NCI-H187 (cell line): ENCODE measurements at places on chromosomes 4 and X.

GRCh38 chr4:76002176-76002575 is 5.1 kb downstream of the CXCL9 start:
- DNase-seq = no peak

DNA sequence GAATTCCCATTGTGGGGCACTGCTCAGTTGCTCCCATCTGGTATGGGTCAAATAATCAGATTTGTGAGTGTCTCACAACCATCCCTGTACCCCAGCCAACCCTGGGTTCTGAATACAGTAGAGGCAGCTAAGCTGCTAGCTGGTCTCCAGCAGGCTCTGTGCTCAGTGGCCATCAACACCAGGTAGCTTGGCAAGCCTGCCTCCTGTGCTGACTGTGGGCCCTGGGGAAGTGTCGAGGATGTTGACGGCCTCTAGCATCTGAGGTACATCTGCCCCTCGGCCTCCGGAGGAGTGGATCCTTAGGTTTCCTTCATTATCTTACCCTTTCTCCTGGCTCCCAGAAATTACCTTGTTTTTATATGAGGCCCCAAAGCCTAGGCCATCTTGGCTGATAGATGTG is 13.3 kb downstream of the RNF4 start:
- DNase-seq = no peak

DNA sequence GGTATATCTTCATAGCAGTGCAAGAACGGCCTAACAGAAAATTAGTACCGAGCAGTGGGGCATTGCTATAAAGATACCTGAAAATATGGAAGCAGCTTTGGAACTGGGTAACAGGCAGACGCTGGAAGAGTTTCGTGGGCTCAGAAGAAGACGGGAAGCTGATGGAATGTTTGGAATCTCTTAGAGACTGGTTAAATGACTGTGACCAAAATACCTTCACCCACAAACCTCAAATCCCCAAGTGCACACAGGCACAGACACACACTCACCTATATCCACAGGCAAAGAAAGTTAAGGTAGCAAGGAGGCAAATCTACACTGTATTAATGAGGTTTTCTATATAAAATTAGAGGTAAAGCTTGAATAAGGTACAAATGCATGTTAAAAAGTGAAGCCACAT is 14.6 kb upstream of the SPRY1 start:
- DNase-seq = no peak

DNA sequence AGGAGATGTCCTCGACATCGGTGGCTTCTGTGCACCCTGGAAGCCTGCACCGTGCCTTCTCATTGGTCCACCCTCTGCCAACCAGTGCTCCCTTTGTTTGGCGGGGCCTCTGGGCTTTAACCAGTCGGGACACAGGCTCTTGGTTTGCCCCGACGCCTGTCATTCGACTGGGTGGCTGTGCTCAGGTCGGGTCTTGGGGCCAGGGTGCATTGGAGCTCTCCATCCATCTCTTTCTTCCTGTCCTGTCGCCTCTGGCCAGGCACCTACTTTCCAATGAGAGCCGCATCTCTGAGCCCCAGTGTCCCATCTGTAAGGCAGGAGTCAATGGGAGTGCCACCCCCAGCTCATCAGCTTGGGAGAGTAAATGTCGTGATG is 37.2 kb upstream of the NHSL2 start:
- no peak for DNase-seq

DNA sequence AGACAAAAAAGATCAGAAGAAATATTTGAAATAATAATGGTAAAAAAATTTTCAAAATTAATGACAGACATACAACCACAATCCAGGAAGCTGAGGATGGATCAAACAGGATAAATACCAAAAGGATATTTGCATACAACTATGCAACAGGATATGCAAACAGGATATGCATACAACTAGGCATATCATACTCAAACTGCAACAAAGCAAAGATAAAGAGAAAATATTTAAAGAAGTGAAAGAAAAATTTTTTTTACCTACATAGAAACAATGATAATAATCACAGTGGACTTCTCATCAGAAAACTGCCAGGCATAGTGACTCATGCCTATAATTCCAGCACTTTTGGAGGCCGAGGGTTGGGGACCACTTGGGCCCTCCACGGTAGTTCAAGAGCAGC is 11.3 kb upstream of the DHX15 start:
- no peak for DNase-seq

DNA sequence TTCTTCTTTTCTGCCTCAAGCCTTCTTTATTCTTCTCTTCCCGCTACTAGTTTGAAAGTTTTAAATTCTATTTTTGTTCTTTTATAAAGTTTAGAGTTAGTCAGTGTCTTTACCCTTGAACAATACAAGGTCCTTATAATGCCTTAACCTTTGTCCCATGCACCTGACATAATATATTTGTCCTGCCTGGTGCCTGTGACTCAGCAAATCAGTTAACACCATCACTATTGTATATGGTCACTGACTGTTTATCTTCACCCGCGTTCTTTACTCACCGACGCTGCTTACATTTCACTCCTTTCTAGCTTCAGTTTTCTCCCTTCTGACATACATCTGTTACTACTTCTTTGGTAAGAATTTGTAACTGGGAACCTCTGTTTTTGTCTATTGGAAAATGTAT is 5.7 kb downstream of the SMIM20 start:
- no peak for DNase-seq

DNA sequence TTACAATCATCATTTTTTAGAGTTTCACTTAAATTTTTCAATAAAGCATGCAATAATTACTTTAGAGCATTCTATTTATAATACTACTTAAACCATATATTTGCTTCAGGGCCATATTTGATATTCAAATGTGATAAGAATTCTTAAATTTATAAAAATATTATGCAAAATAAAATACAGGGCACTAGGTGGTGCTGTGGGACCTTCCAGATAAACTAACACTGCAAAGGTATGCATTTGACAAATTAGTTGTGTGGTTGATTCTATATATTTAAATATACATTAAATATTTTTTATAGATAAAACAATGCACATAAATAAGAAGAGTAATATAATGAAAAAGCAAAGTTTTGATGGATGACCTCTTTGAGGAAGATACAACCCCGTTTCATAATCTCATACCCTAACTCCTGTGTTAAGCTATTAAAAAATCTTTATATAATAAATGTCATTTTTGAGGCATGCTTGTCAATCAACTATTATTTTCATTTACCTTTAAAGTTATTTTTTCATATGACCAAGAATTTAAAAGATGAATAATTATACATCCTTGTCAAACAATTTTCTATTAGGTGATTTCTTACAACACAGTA is 128.4 kb downstream of the REELD1 start:
- no peak for DNase-seq

DNA sequence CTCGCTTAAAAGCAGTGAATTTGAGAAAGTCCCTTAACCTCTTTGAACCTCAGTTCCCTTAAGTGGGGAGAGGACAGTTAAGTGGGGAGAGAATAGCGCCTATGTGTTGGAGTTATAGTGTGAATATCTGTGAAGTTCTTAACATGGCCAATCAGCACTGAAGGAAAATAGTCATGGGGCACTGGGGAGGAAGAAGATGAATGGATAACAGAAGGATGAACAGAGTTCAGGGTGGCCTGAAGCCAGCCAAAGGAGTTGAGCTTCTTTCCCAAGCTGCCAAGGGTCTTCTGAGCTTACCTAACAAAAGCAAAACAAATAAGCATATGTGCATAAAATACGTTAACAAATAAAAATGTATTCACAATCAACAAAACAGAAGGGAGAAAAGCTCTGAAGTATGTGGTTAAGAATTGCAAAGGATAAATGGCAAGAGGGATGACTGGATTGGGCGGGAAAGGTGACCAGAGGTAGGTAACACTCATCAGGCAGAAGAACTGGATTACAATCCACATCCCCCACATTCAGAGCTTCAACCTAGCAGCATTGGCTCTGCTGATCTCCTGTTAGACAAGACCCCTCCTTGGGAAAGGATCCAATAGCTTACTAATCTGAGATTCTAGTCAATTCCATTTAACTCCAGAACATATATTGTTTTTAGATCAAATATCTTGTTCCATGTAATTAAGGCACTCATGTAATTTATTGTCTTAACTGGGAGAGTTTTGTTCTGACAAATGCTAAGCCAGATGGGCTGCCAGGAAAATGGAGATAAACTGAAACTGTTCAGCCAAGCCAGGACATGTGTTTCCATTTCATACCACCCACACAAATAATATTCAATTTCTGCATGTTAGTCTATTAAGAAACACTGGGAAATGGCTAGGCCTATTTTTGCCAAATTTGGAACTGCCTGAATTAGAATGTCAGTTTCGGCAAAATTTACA is 221.2 kb downstream of the LDB2 start:
- DNase-seq = no peak

DNA sequence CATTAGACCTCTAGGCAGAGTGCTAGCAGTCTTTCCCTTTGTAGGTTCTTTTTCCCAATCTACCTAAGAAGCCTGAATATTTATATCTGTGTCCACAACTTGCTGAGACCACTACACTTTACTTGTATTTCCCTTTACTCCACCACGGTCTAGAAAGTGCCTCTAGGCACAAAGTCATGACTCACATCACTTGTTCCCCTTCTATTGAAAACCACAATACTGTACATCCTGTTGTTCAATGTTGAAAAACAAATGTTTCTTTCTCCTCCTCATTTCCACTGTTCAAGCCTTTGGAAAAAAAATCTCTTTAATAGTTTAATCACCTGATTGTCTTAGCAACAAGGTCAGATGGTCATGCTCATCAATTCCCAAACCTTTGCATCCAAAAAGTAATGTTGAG is 326.7 kb downstream of the GUCY2F start:
- DNase-seq = no peak

DNA sequence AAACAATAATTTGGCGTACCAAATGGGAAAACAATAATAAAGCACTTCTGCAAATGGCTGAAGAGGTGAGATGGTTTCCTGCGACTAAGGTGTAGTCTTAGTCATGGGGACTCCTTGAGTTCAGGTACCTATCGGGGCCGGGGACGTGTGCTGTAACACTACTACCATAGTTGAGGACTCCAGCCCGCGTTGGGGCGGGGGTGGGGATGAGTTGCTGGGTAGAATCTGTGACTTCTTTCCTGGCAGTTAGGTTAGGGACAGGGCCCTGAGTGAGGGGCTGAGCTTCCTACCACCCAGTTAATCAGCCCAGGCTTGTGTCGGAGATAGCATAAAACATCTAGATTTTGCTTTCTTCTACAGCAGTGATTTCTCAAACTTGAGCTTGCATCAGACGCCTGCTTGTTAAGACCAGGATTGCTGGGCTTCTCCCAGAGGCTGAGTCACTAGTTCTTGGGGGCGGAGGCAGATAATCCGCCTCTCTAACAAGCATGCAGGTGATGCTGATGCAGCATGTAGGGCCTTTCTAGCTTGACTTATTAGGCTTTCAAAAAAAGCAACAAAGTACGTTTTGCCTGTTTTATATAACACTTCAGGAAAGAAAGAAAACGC is 30.2 kb downstream of the RBBP7 start:
- DNase-seq = no peak

GRCh38 chrX:67545036-67545821 is 1.4 kb downstream of the AR start:
- DNase-seq = no peak

DNA sequence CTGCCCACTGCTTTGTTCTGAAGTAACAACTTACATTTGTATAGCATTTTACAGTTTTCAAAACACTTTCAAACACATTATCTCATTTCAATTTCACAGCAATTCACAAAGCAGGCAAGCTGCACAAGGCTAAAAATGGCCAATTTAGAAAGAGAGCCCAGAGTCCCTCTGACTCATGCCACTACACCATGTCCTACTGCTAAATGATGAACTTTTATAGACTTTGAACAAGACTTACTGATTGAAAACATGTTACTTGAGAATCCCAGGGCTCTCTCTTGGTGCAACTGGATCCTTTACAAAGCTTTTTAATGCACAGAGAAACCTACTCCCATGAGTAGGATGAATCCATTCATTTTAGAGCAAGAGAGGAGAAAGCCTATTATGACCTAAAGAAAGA is 5.8 kb upstream of the G3BP2 start:
- no peak for DNase-seq

DNA sequence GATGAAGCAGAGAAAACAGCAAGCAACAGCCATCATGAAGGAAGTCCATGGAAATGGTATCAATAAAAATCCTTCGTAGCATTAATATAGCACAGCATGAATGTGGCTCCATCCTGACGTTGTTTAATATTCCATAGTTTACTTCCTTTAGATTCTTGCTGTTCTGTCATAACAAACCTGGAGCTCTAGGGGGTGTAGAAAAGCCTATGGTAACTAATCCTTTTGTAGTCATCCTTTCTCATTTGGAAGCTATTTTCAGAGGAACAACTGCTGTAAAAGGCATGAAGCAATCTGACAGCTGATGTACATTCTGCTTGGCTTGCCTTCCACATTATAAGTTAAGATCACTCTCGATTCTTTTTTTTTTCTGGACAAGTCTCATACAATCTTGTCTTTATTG is 914 bp downstream of the MYOZ2 start:
- no peak for DNase-seq

DNA sequence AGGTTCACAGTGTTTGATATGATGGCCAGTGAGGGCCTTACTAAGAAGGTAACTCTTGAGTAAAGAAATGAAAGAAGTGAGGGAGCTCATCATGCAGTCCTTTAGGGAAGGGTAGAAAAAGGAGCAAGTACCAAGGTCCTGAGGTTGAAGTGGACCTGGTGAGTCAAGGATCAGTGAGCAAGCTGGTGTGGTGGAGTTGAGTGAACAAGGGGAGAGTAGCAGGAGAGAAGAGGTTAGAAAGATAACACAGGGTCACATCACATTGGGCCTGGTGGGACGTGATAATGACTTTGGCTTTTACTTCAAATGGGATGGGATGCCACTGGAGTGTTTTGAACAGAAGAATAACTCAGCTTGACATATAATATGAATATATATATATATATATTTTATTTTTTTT is 44.7 kb downstream of the OSTC start:
- no peak for DNase-seq

GRCh38 chr4:101010987-101011386 is 336.3 kb downstream of the PPP3CA start:
- DNase-seq = no peak

GRCh38 chrX:69366183-69366582 is 137.9 kb upstream of the NALF2 start:
- DNase-seq = no peak

DNA sequence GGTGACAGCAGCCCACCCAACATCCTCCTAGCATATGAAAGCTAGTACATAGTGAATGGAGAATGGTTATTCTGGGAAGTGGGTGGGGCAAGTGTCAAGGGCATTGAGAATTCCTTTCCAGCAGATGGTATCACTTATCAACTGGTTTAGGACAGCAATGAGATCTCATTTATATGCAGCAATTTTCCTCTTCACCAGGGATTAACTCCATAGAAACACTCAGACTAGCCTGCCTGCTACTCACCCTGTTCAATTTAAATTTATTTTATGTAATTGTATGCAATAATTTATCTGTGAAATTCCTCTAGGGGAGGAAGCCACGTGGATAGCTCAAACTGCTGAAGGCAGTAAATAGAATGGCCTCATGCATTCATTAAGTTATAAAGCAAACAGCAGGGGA is 101.6 kb upstream of the MID1IP1 start:
- DNase-seq = no peak

- no peak for DNase-seq
Observed at GRCh38 chr4:112647785-112648184, 10.8 kb downstream of the LARP7 start.

DNA sequence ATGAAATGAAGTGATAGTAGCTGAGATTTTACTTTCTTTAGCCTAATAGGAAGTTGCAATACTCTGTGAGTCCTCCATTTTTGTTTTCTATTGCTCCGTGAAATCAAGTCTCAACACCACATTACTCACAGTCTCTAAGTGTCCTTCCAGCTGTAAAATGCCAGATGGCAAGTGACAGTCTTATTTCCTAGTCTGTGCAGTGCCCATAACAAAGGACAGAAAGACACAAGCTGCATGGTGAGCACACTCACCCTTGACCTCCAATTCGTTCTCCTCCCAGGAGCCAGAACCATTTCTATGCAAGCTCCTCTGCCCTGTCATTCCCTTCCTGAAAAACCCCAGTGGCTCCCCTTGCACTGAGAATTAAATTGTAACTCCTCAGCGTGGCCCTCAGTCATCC is 101.6 kb downstream of the PARM1 start:
- no peak for DNase-seq
